Hematopoietic multipotent progenitor cell treated with erythropoietin and hydrocortisone succinate and interleukin-3 and kit ligand, for 15 days (in vitro differentiated cells): ENCODE measurements at places on chromosomes 5 and 9.

- no peak for DNase-seq
Measured at GRCh38 chr5:14125262-14125661, 17.9 kb upstream of the TRIO start.

DNA sequence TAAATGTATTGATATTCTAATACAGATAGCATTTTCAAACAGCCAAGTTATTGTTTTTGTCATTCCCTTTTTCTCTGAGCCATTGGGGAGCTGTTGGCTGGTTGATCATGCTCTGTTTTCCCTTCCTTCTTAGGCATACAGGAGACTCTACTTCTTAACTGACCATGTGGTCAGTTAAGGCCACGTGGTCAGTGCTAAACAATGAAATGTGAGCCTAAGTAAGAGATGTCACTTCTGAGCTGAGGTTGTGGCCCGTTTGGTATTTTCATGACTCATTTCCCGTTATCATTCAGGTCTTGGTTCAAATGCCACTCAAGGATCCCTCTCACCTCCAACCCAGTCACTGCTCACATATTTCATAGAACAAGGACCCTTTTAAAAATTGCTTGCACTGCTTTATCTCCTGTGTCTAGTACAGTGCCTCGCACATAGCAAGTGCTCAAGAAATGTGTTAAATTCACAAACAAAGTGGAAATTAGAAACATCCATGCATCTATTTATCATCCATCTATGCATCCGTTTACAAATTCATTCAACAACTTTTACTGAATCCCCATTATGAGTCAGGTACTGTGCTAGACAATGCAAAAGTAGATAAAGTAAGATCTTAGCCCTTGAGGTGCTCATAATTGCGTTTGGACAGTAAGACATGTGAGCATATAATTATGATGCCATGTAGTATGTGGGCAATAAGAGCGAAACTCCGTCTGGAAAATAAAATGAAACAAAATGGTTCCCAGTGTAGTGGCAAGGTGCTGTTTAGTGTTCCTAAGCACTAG is 50.7 kb downstream of the ARRDC3 start:
- no peak for DNase-seq

DNA sequence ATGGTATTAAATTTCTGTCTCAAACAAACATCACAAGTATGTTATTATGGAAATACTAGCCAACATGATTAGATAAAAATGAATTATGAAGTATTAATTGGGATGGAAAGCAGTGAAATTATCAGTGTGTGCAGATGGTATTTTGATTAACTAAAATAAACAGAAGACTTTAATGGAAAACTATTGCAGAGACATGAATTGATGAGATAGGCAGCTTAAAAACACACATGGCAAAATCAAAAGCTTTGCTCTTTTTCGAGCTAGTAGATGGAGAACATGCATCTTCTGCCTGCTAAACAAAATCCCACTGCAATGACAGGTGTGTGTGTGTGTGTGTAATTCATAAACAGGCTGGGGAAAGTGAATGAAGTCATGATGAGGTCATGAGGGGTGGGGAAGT is 426.2 kb downstream of the MTRR start:
- no peak for DNase-seq

DNA sequence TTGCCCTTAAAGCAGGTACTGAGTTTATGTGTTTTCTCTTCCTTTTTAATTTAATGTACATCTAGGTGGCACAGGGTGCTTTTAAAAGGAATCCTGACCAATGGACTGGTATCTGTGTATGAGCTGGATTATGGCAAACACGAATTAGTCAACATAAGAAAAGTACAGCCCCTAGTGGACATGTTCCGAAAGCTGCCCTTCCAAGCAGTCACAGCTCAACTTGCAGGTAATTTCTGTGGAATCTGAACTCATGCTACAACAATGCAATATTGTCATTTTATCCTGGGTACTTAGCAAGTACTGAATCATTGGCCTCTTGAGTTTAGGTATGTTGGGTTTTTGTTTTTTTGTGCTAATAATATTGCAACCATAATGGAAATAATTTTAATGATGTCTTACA is 14.4 kb upstream of the TMOD1 start:
- DNase-seq, result no peak

DNA sequence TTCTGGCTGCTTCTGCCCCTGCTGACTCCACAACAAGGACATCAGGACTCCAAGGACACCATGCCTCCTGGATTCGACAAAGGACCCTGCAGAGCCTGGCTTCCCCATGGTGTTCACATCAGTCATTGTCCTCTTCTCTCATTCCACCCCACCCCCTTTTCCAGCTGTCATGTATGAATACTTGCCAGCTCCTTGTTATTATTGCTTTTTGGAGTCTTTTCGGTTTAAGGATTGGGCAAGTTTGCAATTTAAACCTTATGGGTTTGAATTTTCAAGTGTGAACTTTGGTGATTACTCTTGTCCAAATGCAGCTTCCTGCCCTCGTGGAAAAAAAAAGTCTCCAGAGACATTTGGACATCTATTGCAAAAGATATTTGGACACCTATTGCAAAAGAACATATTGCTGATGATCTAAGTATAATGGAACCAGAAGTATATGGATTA is 14.2 kb upstream of the LVRN start:
- no peak for DNase-seq

GRCh38 chr9:134502266-134502791 is 139.3 kb upstream of the COL5A1 start:
- no peak for DNase-seq

GRCh38 chr9:107970726-107971125 is 481.2 kb upstream of the KLF4 start:
- DNase-seq, result no peak

DNA sequence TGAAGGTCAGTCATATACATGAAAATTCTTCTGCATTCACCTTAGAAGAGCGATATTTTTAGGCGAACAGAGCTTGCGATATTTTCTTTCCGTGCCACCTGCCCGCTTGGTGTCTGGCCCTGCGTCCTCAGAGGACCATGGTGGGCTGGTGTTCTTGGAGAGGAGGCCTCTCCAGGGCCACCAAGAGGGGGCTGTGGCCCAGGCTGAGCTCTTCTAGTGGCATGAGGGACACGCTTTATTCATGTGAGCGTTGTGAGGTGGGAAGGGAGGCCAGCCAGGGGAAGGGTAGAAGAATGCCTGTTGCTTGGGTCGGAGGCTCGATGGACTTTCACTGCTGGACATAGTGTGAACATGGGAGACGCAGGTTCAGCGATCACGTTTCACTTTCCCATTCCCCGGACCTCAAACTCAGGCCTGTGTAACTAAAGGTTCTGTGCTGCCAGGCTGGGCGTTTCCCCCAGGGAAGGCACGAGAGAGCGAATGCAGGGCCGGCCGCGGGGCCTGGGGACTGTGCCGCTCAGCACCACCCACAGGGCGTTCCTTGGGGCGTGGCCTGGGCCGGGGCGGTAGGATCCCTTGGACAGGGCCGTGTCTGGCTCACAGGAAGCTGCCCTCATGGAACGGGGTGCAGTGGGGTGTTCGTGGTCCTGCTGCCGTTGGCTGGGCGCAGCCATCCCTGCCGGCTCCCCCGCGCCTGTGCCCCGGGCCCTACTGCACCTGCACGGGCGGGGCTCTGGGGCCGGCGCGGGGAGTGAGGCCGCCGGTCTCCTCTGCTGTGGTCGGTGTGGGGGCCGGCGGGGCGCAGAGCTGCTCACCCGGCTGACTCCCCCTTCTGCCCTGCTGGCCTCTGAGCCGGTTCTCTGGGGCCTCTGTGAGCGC is 40.7 kb upstream of the CLPTM1L start:
- DNase-seq, result peak; percentile 55

GRCh38 chr5:76542887-76543690 is 80.1 kb downstream of the F2RL2 start:
- DNase-seq, result peak; percentile 15

DNA sequence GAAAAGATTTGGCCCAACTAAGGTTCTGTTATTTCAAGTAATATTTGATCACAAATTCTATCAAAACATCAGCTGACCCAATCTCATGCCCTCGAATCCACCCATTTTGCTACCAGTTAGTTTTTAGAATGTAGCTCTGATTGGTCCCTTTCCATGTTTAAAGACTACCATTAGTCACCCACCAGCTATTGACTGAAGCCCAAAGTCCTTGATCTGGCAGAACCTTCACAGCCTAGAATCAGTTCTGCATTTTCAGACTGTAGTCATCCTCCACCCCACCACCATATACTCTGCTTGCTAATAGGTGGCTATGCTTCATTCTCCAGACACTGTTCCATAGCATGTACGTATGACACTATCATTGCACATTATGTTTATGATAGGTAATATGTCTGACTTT is 182.2 kb upstream of the TARS1 start:
- no peak for DNase-seq

DNA sequence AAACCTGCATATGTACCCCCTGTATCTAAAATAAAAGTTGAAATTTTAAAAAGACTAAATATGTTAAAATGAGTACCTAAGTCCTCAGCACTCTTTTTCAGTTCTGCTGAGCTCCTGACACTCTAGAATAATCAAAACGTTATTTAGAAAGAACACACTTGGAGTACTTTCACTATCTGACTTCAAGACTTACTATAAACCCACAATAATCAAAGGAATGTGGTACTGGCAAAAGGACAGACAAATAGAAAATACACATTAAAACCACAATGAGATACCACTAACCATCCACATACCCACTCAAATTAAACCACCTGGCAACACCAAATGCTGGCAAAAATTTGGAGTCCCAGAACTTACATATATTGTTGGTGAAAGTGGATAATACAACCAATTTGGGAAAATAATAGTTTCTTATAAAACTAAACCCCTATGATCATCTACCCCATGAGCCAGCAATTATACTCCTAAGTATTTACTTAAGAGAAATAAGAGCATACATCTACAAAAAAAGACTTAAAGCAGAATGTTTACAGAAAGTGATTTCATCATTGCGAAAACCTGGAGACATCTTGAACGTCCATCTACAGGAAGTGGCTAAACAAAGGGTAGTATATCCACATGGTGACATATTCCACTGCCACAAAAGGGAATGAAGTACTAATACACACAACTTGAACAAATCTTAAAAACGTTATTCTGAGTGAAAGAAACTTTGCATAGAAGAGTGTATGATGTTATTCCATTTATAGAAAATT is 12.8 kb upstream of the PRSS3 start:
- no peak for DNase-seq

DNA sequence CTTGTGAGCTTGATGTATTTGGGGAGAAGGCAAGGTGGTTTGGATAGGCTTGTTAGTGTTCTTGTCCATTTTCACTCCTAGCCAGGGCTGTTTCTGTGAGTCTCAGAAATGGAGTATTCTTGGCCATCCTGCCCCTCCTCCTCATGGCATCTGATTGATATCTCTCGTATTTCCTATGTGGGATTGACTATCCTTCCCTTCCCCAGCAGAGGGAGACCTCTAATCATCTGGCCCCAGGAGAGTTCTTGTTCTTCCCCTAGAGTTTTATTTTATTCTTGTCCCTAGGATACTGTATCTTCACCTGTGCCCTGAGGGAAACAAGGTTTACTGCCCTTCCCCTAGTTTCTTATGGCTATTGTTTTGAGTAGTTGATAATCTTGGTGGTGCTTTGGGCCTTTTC is 114.4 kb downstream of the VPS13A start:
- no peak for DNase-seq

DNA sequence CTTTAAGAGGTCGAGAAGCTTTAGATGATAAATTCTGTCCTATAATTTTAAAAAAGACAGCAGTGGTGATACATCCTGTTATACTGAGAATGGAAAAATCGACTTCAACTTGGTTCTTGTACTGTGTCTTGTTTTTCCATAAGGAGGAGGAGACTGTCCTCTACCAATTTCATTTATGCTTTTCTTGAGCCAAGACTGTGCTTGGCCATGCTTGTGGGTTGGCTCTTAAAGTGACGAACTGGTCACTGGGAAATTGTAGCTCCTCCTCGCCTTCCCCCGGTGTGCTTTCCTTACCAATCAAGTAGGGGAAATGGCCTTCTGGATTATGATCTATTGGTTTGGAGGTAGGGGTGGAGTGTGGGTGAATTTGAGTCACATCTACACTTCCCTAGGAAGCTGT is 67.1 kb upstream of the HSPB3 start:
- no peak for DNase-seq

- DNase-seq, result no peak
Measured at GRCh38 chr5:43298443-43298842, 14.8 kb downstream of the HMGCS1 start.

DNA sequence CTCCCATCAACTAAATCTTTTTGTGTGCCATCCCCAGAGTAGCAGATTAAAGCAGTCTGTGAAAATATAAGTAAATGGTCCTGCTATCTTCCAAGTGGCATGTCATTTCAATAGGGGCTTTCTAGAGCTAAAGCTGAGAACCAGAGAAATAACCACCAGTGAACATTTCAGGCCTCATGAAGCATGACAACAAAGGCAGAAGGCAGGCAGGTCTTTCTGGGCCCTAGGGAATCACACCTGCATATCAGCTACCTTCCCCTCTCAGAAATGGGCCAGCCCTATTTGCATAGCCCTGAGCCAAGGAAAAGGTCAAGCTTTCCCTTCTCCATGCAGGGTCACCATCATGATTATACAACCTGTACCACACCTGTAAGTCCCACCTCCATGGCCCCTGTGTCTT is 205.3 kb downstream of the DEPDC1B start:
- DNase-seq, result no peak

- DNase-seq, result no peak
Measured at GRCh38 chr9:114478871-114479270, 26.4 kb downstream of the WHRN start.

DNA sequence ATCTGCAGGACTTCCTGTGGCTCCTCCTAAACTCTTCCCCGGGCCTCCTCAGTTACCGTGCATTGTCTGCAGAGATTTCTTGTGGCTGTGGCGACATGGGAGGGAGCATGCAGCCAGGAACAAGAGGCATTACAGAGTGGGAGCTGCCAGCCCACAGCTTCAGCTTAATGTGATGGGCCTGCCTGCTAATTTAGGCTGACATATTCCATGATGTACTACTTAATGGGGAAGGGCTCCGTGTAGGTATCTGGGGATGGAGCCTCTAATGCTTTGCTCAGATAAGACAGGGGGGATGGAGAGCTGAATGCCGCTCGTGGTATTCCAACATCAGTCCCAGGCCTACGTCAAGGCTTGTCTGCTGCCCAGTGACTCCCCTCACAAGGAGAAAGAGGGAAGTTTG is 137.6 kb upstream of the GPR151 start:
- DNase-seq, result no peak

DNA sequence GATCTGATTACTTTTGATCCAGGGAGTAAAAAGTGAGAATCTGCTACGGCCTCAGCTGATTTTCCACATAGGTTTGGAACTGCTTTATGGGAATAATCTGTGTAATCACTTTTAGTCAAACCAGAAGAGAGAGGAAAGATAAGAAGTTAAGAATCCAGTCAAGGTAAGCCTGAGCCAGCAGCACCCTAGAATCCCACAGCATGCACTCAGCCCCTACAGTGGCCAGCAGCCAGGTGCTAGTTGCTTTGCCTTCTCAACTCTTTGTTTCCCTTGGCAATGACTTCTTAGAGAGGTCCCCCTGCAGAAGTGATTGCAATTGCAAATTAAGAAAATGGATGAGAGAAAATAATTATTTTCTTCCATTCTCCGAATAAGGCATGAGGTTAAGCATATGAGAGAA is 59.7 kb upstream of the TMED7 start:
- no peak for DNase-seq

- DNase-seq, result no peak
Measured at GRCh38 chr5:155046591-155046990, 33.0 kb downstream of the KIF4B start.
